ENCODE measurements at places on chromosomes 7 and 10.

GRCh38 chr10:88028654-88029053, 165.2 kb downstream of the PTEN start:
- DNase-seq, result no peak

GRCh38 chr7:31065021-31065593, 13.0 kb downstream of the ADCYAP1R1 start:
- DNase-seq, result no peak

GRCh38 chr10:92419740-92420545, 129.0 kb downstream of the MARCHF5 start:
- DNase-seq, result peak; percentile 50

DNA sequence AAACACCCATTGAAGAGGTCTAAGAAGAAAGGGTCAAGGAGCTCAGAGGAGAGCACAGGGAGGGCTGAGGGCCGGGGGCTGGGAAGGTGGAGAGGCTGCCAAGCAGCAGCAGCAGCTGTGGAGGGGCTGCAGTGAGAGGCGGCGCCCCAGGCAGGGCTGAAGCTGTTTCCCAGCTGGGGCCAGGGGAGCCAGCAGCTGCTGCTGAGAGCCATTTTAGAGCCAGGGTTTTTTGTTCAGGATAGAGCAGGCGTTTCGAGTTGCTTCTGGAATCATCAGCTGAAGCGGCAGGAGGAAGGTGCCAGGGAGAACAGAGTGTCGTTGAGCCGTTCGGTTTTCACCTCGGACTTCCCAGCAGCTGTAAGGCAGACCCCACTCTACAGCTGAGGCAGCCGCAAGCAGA, 62.7 kb downstream of the LANCL2 start:
- no peak for DNase-seq

GRCh38 chr7:31748084-31748483, 61.1 kb downstream of the PPP1R17 start:
- DNase-seq, result no peak

GRCh38 chr10:76287856-76288255, 856.4 kb downstream of the LRMDA start:
- no peak for DNase-seq
